ENCODE measurements at places on chromosomes 2 and 18.

DNA sequence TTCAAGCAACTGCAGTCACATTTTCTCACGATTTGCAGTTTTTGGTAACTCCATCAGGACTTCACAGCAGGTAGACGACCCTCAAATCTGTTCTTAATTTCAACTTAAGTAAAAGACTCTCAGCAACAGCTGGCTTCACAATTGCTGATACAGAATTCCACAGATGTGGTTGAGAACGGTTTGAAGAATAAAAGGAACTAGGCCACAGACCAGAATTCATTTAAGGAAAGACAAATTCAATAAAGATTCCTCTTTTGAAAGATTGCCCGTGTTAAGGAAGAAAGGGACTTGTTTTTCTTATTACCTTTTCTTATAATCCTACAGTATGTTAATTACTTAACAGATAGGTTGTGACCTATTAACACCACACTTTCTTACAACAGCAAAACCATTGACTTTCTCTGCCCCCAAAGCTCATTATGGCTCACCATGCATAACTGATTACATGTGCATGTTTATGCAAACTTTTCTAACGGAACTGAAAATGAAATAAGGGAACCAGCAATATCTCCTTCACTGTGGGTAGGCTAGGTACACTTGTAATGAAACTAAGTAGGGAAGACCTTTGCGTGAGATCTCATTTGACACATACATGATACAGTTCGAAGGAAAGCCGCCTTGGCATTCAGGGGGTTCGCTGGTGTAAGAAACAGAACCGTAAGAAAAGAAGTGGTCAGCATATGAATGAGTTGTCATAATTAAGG, 4.7 kb upstream of the ZNF516 start:
- no peak for DNase-seq

- no peak for DNase-seq
These were observed 313.0 kb downstream of the RDH14 start for GRCh38 chr2:18247282-18248110.

DNA sequence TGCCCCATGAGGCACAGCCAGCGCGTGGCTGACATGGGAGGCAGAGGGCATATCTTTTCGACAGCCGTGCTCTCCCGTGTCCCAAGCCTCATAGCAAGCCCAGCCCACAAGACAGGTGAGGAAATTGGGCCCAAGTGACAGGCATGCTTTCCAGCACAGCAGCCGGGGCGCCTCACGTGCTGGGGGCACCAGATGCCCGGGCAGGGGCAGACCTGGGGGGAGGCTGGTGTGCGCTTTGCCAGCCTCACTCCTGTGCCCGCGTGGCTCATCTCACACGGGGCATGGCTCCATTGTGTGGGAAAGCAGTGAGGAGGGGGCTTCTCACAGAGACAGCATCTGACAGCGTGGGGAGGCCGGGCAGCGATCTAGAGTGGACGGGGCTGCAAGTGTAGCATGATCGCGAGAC, 93.2 kb downstream of the USP40 start:
- no peak for DNase-seq

- no peak for DNase-seq
These were observed 66.7 kb downstream of the BIRC6 start for GRCh38 chr2:32423536-32423935.

DNA sequence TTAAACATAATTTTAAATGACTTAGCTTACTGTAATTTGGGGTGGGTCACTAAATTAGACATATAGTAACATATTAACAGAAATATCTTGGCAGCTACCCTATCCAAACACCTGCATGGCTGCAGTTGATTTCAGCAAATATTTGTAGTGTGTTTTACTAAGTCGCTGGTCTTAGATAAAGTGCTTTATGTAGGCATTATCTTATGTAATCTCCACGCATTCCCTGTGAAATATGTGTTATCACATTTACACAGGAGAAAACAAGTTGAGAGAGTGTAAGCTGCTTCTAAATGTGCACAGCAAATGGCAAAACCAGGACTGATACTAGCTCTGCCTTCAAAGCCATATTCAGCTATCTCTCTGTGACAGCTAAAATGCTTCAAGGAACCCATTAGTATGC, 72.0 kb downstream of the NYAP2 start:
- DNase-seq = no peak

- DNase-seq = no peak
These were observed 83.3 kb downstream of the LCLAT1 start for GRCh38 chr2:30530346-30530745.

Data from pulmonary artery endothelial cell (primary cell).